ENCODE measurements at places on chromosomes 16 and 17. TPM values are rescaled to one million over a fixed set of nuclear protein-coding genes. Genes with fewer than 3 reads are reported as not detected.

DNA sequence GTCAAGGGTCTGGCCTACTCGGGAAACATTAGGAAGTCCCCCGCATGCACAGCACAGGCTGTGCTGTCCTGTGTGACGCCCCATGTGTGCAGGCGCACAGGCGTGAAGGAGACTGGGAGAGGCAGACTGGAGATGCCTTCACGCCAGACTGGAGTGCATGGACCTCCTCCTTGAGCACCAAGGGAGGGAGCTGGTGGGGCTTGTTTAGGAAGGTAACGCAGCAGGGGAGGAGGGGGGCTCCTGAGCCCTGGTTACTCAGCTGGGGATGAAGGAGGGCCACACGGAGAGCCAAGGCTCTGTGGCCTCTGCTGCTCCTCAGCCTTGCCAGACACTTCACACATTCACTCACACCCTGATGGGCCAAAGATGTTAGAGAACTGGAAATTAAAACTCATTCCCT, 7.7 kb downstream of the HSDL1 start:
- no peaks in the 10 kb centered on the region for H3K27me3 ChIP-seq
- peaks cover 9% of the 10 kb centered on the region for H3K4me1 ChIP-seq
- no peak for DNase-seq
- H3K4me3 ChIP-seq = no peak overlapping the region

Gene PRR15L
- not detected for total RNA-seq

GRCh38 chr17:5049314-5049841, 14.2 kb upstream of the SLC52A1 start:
- H3K4me1 ChIP-seq = peaks cover 35% of the 10 kb centered on the region
- peak; percentile 74 for DNase-seq
- no peaks in the 10 kb centered on the region for H3K27me3 ChIP-seq
- H3K36me3 ChIP-seq = no peaks in the 10 kb centered on the region
- H3K4me3 ChIP-seq = no peak overlapping the region
- peak overlapping the region; percentile 61 for H3K27ac ChIP-seq

GRCh38 chr16:86946396-86946795, 368.0 kb downstream of the FOXL1 start:
- no peaks in the 10 kb centered on the region for H3K27me3 ChIP-seq
- H3K4me1 ChIP-seq = no peaks in the 10 kb centered on the region
- H3K4me3 ChIP-seq = no peak overlapping the region
- no peak overlapping the region for H3K27ac ChIP-seq
- DNase-seq = no peak
- no peaks in the 10 kb centered on the region for H3K36me3 ChIP-seq

DNA sequence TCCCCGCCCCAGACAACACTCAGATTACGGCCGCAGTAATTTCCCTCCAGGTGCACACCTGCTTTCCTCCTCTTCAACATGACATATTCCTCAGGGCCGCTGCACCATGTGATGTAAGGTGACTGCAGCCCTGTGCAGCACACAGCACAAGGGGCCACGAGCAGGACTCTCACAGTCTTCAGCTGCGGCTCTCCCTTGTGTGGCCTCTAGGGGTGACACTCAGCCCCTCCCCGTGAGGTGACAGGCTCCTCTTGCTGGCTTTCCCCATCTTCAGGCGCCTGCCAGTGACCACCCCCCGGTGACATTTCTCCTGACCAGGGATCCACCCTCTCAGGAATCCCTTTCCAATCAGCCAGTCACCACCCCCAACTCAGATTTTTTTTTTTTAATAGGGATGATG, 31.3 kb upstream of the ABCC3 start:
- no peak for DNase-seq
- no peak overlapping the region for H3K27ac ChIP-seq
- no peaks in the 10 kb centered on the region for H3K4me1 ChIP-seq
- H3K27me3 ChIP-seq = no peaks in the 10 kb centered on the region
- no peak overlapping the region for H3K4me3 ChIP-seq
- H3K36me3 ChIP-seq = no peaks in the 10 kb centered on the region

- H3K36me3 ChIP-seq = no peaks in the 10 kb centered on the region
- H3K27ac ChIP-seq = no peak within 1 kb of the TSS
- H3K4me3 ChIP-seq = peak within 1 kb of the TSS; percentile 60
- no peak for DNase-seq
Observed at GRCh38 chr17:41812381-41813151, at the start of gene FKBP10. TSS of gene FKBP10 (plus strand) at chr17:41813004. CDS start at chr17:41813035, 31 bp downstream.

DNA sequence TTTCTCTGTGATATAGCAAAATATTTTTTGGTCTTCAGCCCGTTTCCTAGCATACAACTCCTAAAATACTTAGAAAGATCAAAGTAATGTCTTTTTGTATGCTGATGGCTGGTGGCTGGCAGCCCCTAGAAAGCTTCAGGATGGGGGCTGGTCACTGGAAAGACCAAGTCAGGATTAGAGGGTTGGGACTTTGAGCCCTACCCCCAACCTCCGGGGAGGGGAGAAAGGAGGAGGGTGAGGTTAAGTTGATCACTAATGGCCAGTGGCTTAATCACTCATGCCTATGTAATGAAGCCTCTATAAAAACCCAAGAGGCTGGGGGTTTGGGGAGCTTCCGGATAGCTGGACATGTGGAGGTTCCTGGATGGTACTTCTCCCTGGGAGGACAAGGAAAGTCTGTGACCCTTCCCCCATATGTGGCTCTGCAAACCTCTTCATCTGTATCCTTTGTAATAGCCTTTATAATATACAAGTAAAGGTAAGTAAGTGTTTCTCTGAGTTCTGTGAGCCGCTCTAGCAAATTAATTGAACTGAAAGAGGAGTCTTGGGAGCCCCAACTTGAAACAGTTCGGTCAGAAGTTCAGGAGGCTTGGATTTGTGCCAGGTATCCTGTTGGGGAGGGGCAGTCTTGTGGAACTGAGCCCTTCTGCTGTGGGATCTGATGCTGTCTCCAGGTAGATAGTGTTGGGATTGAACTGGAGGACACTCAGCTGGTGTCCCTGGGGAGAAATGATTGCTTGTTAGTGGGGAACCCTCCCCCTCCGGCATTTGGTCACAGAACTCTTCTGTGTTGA, 3.5 kb downstream of the SLC7A6 start:
- H3K27ac ChIP-seq = peak overlapping the region; percentile 17
- H3K4me3 ChIP-seq = no peak overlapping the region
- H3K4me1 ChIP-seq = peaks cover 47% of the 10 kb centered on the region
- H3K36me3 ChIP-seq = no peaks in the 10 kb centered on the region

GRCh38 chr17:51085150-51085805, 35.4 kb downstream of the SPAG9 start:
- H3K27ac ChIP-seq = no peak overlapping the region
- H3K4me3 ChIP-seq = no peak overlapping the region

GRCh38 chr17:43823350-43824084, 9.4 kb downstream of the MPP3 start:
- no peak for DNase-seq
- H3K4me3 ChIP-seq = no peak overlapping the region
- H3K36me3 ChIP-seq = no peaks in the 10 kb centered on the region
- no peaks in the 10 kb centered on the region for H3K4me1 ChIP-seq

- H3K4me1 ChIP-seq = peaks cover 25% of the 10 kb centered on the region
- no peak overlapping the region for H3K27ac ChIP-seq
- H3K4me3 ChIP-seq = no peak overlapping the region
- no peak for DNase-seq
- peaks cover 20% of the 10 kb centered on the region for H3K27me3 ChIP-seq
Observed at GRCh38 chr17:50196036-50196435, 5.4 kb downstream of the COL1A1 start.

DNA sequence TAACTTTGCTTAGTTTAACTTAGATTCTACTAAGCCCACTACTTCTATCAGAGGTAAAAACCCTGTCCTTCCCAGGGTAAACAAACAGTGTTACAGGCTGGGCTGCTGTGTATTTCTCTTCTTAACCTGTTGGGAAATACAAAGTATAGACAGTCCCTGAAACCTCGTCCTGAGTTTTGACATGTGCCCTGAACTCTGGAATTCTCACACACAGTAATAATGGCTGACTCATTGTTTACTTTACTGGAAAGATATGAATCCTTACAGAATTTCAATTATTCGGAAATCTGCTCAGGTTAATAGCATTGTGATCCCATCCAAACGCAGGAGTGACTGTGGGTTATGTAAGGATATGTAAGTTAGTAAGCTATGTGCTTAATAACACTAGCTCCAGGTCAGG, 199.1 kb downstream of the TMEM114 start:
- DNase-seq = no peak
- H3K4me1 ChIP-seq = no peaks in the 10 kb centered on the region

Gene USP22
- 167 TPM for total RNA-seq

DNA sequence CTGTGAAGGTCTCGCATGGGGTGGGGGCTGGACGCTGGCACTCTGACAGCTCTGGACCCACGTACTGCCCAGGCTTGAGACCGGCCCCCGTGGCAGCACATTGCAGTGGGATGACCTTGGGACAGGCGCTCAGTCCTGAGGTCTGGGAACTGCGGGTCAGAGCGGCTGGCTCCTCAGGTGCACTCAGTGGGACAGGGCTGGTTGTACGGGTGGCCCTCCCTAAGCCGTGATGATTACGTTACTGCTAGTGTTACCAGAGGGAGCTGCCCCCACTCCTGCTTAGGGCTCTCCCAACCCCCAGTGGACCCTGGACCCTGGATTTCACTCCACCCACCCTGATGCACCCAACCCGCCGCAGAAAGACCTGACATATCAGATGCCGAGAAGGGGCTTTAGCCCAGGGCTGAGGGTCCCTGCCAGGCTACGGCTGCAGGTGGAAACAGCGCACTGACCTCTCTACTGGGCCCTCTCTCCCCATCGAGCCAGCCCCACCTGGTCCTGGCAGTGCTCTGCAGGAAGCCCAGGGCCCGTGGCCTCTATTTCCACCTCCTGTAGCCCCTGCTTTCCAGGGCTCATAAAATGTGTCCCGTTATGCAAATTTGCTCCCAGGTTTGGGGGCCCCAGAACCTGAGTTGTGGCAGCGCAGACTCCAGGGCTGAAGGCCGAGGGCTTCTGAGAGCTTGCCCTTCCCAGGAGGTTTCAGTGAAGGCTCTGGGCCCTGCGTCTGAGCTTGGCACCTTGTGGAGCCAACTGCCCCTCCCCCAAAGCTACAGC, 77.2 kb downstream of the RTN4RL1 start:
- no peak overlapping the region for H3K27ac ChIP-seq
- H3K27me3 ChIP-seq = no peaks in the 10 kb centered on the region
- DNase-seq = no peak
- no peak overlapping the region for H3K4me3 ChIP-seq

Gene IGFBP4
- 31.3 TPM for total RNA-seq

Gene CHST4
- not detected for total RNA-seq

DNA sequence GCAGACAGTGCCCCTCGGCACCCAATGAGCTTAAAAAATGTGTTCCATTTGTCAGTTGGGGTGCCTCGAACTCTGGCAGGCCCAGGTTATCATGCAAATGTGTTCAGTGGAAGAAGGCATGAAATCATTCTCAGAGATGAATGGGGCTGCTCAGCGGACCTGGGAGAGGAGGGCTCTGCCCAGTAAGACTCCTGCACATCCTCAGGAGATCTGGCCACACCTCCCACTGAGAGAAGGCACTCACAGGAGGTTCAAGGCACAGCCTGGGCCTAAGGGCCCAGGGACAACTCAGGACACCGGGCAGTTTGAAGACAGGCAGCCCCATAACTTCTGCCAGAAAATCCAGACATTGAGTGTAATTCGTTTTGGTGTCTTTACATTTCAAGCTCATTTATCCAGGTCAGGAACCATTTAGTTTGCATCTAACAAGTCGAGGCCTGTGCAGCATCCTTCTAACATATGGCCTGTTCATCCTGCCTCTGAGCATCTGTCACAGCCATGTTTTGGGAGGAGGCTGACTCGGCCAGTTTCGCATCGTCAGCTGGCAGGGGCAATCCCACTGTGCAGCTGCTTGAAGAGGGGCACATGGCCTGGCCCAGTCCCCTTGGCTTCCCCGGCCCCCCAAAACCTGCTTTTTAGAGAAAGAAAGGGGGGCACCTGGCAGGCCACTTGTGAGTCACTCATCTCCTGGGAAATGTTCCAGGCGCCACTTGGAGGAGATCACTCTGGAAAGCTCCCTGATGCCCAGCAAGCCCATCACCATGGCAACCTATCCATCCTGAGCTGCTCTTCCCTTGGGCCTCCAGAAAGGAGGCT, 31.2 kb upstream of the BCAR1 start:
- H3K4me3 ChIP-seq = no peak overlapping the region
- H3K36me3 ChIP-seq = no peaks in the 10 kb centered on the region
- DNase-seq = no peak
- H3K27ac ChIP-seq = no peak overlapping the region
- no peaks in the 10 kb centered on the region for H3K27me3 ChIP-seq

Gene STH
- total RNA-seq = not detected

Gene KCNJ12
- total RNA-seq = not detected

DNA sequence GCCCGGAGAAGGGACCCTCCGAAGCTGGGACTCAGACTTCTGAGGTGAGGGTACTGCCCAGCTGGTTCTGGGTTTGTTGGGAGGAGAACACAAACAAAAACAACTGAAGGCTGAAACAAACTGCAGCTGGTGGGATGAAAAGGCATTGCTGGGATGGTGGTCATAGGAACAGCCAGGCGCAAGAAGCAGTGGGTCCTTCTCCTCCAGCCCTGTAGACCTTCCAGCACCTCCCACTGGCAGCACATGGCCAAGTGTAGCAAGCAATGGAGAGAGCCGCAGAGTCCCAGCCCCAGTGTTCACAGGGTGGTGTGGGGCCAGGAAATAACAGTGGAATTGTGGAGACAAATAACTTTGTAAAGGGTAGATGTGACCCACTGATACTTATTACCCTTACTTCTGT, 48.7 kb upstream of the FOXJ1 start:
- H3K27me3 ChIP-seq = no peaks in the 10 kb centered on the region
- peaks cover 24% of the 10 kb centered on the region for H3K4me1 ChIP-seq
- no peak overlapping the region for H3K27ac ChIP-seq
- no peaks in the 10 kb centered on the region for H3K36me3 ChIP-seq

DNA sequence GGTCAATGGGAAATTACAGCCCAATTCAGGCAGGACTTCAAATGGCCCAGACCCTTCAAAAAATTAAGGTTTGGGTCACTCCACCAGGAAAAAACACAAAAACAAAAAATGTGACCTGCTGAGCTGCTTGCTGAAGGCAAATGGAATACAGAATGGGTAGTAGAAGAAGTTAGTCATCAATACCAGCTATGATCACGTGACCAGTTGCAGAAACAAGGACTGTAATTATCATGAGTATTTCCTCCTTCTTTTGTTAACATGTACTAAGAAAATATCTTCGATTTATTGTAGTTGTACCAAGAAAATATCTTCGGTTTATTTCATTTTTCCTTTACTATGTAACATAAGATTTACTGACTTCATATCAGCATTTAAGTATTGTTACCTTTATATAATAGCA, 1183.6 kb downstream of the CDH8 start:
- no peaks in the 10 kb centered on the region for H3K4me1 ChIP-seq
- DNase-seq = no peak
- H3K4me3 ChIP-seq = no peak overlapping the region
- H3K27ac ChIP-seq = no peak overlapping the region
- no peaks in the 10 kb centered on the region for H3K27me3 ChIP-seq

- no peaks in the 10 kb centered on the region for H3K4me1 ChIP-seq
- H3K36me3 ChIP-seq = peaks cover 13% of the 10 kb centered on the region
- DNase-seq = no peak
- no peaks in the 10 kb centered on the region for H3K27me3 ChIP-seq
- no peak overlapping the region for H3K4me3 ChIP-seq
Observed at GRCh38 chr16:74903120-74903519, 81.8 kb downstream of the WDR59 start.

Gene ICAM2
- 55.7 TPM for total RNA-seq

GRCh38 chr17:81510785-81511553, 1.6 kb downstream of the ACTG1 start:
- DNase-seq = peak; percentile 66
- peak overlapping the region; percentile 81 for H3K27ac ChIP-seq
- peak overlapping the region; percentile 96 for H3K4me3 ChIP-seq
- no peaks in the 10 kb centered on the region for H3K27me3 ChIP-seq

Gene SLC16A3
- total RNA-seq = 65.2 TPM

Gene RGS9
- 3.4 TPM for total RNA-seq

Data from B cell (primary cell).